ENCODE measurements at places on chromosomes 6 and 20.

DNA sequence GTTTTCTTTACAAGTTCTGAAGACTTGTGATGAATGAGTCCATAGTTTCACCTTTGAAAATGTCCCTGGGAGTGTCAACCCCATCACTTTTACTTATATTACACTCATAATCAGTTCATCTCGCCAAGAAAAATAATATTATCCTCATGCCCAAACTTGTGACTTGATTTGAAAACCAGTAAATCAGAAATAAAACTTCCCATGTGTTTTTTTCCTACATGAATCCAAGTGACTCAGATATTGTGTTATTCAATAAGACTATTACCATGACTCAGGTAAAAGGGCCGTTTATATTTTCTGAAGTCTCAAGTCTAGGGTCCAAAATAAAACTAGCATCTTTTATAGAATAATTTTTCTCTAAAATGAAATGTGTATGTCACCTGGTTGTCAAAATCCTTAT lies 15.8 kb upstream of the CYP24A1 start:
- DNase-seq: no peak

GRCh38 chr6:101489456-101489855 lies 95.9 kb downstream of the GRIK2 start:
- DNase-seq: no peak

DNA sequence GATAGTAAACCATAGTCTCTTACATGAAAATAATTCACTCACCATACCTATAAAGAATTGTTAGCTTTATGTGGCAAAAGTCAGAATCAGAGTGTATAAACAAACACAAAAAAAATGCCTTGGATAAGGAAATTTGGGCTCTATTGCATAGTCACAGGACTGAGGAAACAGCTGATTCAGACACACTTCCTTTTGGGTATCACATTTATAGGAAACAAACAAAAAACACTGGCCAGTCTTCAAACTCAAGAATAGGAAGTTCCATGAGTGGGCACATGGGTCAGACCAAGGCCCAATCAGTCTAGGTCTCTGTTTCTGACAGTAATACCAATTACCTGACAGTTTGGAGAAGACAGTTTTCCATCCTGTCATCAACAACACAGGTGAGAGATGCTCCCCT lies 8.0 kb downstream of the SLC18B1 start:
- no peak for DNase-seq

DNA sequence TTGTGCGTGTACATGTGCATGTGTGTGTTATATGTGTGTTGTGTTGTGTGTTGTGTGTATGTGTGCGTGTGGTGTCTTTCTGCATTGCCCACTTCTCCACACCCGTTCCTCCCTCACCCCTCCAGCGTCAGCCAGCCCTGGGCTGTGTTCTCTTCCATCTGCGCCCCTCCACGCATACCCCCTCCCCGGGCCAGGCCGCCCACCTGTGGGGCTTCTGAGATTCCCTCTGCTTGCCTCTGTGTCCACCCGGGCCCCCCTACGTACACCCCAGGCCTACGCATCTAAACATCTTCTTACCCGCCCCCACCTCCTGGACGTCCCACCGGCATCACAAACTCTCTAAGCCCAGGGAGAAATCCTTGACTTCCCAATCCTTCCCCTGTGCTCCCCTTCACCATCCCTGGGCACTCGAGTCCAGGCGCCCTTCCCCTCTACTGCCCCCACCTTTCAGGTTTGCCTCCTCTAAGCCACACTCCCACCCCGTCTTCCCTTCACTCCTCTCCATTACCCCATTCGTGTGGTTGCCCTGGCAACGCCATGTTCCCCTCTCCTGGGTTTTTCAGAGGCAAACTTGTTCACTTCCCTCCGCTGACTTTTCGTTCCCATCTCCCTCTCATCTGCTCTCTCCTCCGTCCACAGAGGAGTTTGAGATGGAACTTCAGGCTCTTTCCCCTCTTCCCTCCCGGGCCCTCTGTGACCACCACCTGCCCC lies 81.7 kb upstream of the NNAT start:
- no peak for DNase-seq

DNA sequence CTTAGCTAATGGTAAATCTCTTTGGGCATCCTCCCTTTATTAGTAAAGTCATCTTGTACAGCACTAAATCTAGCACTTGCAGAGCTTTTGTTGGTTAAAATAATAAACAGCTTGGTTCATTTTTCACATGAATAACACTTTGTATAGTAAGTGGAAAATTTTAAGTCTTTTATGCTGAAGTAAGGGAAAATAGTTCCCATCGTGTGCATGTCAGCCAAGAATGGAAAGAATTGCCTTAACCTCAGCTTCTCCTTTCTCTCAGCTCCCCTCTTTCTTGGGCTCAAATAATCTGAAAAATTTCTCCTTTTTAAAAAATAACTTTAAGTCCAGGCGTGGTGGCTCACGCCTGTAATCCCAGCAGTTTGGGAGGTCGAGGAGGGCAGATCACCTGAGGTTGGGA lies 16.6 kb downstream of the SNRPC start:
- DNase-seq: peak; percentile 4

GRCh38 chr6:21780679-21781078 lies 187.1 kb downstream of the SOX4 start:
- no peak for DNase-seq

- no peak for DNase-seq
Observed at GRCh38 chr6:88359530-88360202, 193.5 kb upstream of the CNR1 start.

GRCh38 chr20:49297605-49298530 lies 20.0 kb upstream of the ZNFX1 start:
- DNase-seq: no peak

DNA sequence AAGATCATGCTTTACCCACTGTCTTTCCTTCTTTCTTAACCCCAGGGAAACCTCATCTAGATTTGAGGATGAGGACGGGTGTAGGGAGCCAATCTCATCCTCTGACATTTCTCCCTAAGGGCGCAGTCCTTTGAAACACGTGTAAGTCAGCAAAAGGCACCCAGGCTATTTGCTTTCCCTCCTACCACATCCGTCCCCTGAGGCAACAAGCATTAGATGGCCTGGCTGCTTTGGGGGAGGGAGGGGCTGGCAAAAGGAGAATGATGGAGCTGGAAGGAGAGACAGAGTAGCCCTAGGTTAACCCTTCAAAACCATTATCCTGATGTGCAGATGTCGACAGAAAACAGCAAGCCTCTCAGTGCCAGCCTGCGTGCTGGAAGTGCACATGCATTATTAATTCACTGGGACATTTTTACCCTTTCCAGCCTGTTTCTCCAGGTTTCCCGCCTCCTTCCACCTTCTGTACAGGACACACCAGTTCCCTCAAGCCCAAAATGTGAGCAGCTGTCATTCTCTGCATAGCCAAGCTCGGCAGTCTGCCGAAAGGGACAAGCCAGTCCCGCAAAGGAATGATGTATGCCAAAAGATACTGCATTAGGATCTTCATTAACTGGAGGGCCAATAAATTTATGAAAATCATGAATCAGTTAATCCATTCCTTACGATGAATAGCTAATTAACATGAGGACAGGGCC lies 547.2 kb downstream of the CD83 start:
- no peak for DNase-seq

DNA sequence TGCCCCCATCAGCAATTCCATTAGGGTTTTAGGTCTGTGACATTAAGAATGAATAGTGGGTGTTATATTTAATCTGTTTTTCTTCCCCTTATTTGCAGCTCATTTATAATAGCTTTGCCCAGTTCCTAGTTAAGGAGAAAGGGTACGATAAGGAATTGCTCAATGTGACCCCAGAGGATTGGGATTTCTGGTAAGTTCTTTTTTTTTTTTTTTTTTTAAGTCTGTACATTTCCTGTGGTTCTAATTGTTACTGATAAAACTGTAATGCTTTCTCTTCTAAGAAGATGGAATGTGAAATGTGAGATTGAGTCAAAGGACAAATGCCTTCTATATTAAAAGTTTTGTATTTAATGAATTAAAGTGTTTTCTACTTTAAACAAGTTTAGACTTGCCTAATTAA lies 5.5 kb downstream of the NT5DC1 start:
- DNase-seq: no peak

GRCh38 chr6:89443658-89444057 lies 10.7 kb downstream of the ANKRD6 start:
- DNase-seq: no peak

DNA sequence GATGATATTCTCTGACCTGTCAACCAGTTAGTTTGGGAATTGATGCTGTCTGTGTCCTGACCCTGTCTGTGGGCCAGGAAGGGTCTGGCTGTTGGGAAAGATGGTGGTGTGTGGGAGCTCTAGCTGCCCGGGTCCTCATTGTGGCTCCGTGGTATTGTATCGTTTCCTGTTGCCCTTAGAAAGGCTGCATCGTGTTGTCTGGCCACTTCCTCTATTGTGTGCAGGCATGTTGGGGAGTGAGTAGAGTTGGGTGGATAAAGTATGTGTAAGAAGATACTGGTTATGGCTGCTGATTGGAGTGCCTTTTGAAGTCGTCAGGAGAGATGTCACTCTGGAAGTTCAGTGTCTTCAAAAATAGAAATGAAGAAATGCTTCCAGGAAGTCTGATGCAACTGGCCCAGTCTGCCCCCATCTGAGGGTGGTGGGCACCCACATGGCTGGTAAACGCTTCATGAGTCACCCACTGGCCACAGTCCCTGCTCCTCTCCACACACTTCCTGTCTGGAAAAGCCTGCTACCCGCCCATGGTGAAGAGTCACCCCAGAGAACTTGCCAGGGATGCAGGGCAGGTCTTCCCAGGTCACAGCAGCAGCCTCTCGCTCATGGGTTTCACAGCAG lies 27.9 kb downstream of the PPARD start:
- DNase-seq: peak; percentile 45

GRCh38 chr20:46322641-46323040 lies 14.3 kb upstream of the CDH22 start:
- DNase-seq: no peak

GRCh38 chr6:144008120-144008811 lies at the start of gene PLAGL1:
Gene PLAGL1, minus strand, starts transcription at chr6:144008259. Its CDS starts 60,123 bp downstream, at chr6:143948136.
- peak; percentile 76 for DNase-seq

DNA sequence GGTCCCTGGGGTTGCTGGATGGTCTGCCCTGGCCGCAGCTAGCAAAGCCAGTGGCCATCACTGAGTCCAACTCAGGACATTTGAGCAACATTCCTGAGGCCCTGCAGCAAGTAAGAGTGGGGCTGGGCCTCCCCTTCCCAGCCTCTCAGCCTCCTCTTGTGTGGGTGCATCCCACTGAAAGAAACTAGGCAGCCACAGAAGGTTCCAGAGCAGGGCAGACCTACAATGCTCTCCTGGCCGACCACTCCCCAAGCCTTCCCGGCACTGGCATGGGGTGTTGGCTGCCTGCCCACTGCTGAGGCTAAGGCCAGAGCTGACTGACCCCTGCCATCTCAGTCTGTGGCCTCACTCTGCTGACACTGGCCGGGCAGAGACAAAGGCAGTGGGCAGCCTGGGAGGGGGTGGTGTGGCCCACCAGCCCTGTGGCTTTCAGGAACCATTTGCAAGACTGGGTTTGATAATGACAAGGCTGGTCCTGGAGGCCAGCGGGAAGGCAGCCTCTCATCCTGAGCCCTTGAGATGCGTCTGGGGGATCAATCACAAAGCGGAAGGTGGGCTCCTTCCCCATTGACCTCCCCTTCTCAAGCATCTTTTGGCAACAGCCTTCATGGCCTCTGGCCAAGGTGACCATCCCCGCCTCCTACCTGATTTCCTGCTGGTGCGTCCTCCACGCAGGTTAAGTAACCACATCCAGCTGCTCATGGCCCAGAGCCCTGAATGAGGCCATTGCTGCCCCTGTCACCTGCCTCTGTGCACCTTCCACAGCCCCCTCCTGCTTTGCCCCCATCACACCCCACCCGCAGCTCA lies 9.6 kb downstream of the DLGAP4 start:
- no peak for DNase-seq

- DNase-seq: peak; percentile 51
Observed at GRCh38 chr20:44460795-44461141, 14.9 kb upstream of the TTPAL start.

DNA sequence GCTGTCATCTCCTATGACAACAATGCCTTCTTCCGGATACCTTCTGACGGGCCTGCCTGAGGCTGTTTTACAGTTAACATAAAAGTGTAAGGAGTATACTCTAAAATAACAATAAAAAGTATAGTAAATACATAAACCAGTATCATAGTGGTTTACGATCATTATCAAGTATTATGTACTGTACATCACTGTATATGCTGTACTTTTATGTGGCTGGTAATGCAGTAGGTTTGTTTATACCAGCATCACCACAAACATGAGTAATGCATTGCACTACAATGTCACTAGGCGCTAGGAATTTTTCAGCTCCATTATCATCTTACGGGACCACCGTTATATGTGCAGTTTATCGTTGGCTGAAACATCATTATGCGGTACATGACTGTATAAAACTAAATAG lies 76.5 kb downstream of the VEGFA start:
- DNase-seq: no peak

- DNase-seq: no peak
Observed at GRCh38 chr6:13563009-13563408, 11.4 kb upstream of the SIRT5 start.

DNA sequence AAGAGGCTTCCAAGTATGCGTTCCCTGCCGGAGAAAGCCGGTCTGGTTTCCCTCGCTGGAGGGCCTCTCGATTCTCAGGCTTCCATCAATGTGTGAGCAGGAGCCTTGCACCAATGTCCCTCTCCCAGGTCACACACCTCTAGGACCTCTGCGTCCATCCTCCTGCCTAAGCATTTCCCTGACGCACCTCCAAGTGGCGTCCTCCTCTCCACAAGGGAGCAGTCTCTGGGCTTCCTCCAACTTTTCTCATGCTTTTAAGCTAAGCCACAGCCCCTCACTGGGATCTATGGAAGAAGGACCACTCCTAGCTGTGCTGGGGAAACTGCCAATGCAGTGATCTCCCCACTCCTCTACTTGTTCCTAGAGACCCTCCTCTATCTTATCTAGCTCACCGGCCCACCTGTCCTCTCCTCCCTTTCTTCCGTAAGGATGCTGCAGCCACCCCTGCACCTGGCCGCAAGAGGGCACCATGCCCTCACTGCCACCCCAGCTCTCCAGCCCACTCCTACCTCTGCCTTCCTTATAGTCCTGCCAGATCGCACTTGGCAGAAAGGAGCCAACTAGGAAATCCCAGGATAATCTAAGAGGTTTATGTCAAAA lies 258.7 kb downstream of the LRFN2 start:
- peak; percentile 44 for DNase-seq

DNA sequence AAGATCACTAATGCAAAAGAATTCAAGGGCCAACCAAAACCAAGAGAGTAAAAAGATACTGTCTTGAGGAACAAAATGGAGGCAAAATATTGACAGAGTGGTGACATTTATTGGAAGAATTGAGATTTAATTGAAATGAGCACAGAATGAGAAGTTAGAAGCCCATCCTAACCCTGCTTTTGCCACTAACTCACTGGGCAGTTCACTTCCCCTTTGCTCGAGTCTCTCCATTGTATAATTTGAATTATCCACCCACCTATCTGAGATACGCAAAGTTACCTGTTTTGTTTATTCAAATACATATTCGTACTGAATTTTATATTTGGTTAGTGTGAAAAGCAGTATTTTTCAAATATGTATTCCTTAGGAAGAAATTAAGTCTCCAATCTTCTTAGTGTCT lies 204.5 kb upstream of the PRDM1 start:
- no peak for DNase-seq

GRCh38 chr20:18721551-18722115 lies 92.0 kb upstream of the SCP2D1 start:
- DNase-seq: peak; percentile 28
